Stimulated activated CD4-positive, alpha-beta T cell treated with anti-CD3 and anti-CD28 coated beads, TNF-alpha, amount 100 ng/mL, for 24 hours (primary cell): ENCODE measurements at places on chromosomes 3 and 15.

- DNase-seq = no peak
Observed at GRCh38 chr15:70856884-70857561, 3.1 kb upstream of the LARP6 start.

- DNase-seq = no peak
Observed at GRCh38 chr15:50993598-50993997, 85.1 kb downstream of the AP4E1 start.

GRCh38 chr15:56812961-56813360 is 79.7 kb upstream of the ZNF280D start:
- DNase-seq = no peak

GRCh38 chr15:69744391-69745162 is 292.0 kb downstream of the RPLP1 start:
- no peak for DNase-seq

DNA sequence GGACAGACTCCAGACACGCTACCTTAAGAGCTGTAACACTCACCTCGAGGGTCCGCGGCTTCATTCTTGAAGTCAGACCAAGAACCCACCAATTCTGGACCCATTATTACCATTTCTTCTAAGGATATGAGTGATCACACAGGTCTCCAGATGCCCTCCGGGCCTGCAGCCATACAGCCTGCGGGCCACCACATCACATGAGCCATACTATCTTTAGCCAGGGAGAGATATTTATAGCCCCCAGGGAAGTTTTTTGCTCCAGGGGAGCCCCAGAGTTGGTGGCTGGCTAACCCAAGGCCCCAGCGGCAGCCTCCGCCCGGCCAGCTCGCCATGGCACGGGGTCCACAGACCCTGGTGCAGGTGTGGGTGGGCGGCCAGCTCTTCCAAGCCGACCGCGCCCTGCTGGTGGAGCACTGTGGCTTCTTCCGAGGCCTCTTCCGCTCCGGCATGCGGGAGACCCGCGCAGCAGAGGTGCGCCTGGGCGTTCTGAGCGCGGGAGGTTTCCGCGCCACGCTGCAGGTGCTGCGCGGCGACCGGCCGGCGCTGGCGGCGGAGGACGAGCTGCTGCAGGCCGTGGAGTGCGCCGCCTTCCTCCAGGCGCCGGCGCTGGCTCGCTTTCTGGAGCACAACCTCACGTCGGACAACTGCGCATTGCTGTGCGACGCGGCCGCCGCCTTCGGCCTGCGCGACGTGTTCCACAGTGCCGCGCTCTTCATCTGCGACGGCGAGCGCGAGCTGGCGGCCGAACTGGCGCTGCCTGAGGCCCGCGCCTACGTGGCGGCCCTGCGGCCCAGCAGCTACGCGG is at the start of gene KBTBD13:
Gene KBTBD13, plus strand, starts transcription at position 261 of the 805 bp plus-strand sequence. Its CDS starts 70 bp downstream, at position 331.
- DNase-seq = no peak

DNA sequence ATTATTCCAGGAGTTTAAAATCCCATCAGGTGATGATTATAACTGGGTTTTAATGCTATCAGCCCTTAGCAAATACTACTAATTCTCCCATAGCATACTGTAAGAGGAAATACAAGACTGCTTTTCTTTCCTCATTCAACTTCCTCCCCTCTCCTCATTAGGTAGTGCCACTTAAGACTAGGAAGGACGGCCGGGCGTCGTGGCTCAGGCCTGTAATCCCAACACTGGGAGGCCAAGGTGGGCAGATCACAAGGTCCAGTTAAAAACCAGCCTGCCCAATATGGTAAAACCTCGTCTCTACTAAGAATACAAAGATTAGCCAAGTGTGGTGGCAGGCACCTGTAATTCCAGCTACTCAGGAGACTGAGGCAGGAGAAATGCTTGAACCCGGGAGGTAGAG is 14.7 kb downstream of the NDUFAF1 start:
- no peak for DNase-seq

DNA sequence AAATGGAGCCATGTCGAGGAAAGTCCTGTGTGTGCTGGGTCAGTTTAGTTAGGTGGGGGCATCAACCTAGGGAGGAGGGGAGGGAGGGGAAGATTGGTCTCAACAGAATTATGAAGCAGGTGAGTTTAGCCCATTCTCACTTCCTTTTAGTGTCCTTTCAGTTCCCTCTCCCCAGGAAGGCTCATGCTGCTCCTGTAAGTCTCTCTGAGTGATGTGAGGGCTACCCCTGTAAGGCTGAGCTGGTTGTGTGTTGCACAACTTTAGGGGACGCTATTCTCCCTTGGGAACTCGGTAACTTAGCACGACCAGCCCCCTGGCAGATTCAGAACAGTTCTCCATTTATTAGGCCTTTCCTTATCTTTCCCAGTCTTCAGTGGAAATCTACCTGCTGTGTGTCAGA is 21.2 kb downstream of the IL5RA start:
- no peak for DNase-seq

DNA sequence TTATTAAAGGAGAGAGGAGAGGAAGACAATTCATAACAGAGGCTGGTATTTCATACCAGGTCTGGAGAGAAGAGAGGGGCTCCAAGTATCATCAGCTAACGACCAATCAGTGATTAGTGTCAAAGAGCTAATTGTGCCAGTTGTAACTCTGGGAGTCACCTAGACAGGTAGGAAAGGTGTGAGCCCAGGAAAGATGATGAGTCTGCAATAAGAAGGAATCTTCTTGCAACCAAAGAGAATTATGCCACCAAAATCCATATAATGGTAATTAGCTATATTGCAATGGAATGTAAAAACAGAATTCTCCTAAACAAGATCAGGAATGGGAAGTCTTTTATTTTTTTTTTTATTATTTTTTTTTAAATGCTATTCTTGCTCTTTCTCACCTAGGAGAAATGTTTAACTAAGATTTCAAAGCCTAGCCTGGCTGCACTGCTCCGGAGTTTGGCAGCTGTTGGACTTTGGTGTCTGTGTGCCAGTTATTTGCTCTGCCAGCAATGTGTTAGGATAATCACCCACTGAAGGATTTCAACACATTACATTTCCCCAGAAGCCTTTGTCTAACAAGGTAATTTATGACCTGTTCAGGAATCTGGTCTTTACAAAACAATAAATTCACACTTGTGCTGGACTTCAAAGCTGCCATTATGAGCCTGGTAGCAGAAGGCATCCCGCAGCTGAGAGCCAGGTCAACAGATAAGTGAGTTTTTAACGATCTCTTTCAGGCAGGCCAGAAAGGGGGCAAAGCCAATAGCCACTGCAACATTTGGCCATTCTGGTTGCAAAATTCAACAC is 89.4 kb downstream of the FOXB1 start:
- no peak for DNase-seq

- DNase-seq = no peak
Observed at GRCh38 chr15:39628144-39628508, 47.2 kb downstream of the THBS1 start.

GRCh38 chr3:39166134-39166710 is 12.8 kb upstream of the CSRNP1 start:
- no peak for DNase-seq

DNA sequence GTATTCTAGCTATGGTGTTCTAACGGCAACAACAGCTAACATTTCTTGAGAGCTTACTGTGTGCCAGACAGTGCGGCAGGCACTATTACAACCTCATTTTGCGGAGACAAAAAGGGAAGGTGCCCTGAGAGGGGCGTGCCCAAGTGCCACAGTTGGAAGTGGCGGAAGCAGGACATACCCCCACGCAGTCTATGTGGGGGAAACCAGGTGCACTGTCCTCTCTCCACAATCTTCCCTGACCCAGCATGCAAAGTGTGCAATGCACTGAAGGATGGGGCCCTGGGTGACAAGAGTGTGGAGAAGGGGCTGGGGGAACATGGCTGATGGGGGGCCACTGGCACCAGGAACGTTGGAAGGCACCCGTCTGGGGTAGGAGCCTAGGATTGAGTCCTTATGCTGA is 8.6 kb downstream of the ANP32A start:
- no peak for DNase-seq

GRCh38 chr3:46480491-46481195 is 15.9 kb upstream of the LTF start:
- DNase-seq = no peak

DNA sequence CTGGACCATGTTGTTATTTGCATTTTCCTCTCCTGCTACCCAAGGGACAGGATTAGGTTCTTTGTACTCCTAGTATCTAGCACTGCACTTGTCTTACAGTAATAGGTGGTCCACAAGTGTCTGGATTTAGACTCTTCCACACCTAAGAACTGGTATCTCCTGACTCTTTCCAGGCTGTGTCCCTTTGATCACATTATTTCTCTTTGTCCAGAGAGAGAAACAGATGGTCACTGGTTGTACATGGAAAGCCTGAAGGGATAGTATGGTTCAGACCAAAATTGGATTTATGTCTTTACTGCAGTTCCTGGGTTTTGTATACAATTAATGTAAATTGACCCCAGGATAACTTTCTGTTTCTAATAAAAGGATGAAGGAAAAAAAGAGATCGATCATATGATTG is 64.0 kb downstream of the PDE8A start:
- DNase-seq = no peak

DNA sequence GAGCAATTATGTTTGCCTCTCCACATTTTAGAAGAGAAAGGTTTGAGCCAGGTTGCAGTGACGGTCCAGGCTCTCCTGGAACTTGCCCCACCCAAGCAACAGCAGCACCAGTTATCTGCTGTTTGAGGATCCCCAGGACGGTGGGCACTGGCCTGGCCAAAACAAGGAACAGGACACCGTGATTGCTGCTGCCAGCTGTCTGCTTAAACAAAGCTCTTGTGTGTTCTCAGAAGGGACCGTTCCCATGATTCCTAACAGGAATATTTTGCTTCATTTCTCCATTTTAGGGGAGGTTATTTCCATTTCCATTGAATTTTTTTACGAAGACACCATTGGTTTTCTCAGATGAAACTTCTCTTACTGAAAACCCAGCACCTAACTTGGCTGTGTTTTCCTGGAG is 66.4 kb upstream of the RPL35A start:
- no peak for DNase-seq

DNA sequence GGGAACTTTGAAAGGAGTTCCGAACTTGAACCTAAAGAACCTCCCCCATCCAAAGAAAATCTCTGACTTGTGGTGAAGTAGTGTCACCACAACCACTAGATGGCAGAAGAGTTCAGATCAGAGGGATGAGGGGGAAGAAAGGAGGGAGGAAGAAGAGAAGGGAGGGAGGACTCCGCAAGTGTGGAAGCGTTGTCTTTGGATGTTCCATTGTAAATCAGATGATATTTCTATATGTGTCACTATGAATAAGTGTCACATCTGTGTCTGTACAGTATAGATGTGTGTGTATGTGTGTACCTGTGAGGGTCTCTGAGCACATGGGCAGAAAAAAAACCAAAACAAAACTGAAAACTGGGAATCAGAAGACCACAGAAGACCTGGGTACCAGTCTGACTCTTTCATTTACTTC is 16.9 kb downstream of the SLC24A1 start:
- DNase-seq = no peak

GRCh38 chr15:56353740-56354139 is 11.5 kb upstream of the TEX9 start:
- DNase-seq = no peak

DNA sequence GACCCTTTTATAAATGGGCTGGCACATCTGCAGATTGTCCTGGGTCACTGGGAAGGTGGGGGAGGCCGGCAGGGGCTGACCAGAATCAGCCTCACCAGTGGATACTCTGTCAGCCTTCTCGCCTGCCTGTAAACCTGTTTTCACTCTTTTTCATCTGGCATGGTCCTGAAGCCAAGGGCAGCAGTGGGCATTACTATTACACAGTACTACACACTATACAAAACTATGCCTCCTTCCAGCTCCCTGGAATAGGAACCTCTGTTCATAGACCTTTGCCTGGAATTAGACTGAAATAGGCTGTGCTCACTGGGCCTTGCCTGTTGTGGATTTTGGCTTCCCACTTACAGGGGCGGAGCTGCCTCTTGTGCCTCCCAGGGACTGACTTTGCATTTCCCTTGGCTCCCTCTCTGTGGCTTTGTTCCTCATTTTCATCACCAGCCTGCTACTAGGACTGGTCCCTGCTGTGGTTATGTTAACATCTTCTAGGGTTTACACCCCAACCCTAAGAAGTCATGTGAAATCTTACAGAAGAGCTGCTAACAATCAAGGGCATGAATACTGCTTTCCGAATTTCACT is 120.7 kb downstream of the FNDC3B start:
- no peak for DNase-seq

DNA sequence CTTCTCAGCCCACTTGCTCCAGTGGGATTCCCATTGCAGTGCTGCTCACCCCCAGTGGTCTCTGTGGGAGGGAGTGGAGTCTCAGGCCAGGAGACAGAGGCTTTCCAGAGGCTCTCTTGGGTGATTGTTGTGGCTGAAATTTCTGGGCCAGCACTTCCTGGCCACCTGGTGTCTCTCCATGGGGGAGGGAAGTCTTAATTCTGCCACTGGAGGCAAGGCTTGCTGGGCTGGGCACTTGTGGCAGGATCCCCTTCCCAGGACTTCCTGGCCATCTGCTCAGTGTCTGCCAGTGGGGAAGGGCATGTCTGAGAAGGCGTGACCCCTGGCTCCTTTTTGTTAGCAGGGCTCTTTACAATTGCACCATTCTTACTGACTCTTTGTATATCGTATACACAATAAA is 351.8 kb downstream of the GABRB3 start:
- no peak for DNase-seq

- no peak for DNase-seq
Observed at GRCh38 chr3:196688349-196688748, 23.7 kb downstream of the CEP19 start.

- no peak for DNase-seq
Observed at GRCh38 chr3:46214751-46215352, 6.7 kb upstream of the CCR1 start.

- DNase-seq = no peak
Observed at GRCh38 chr3:77052051-77052501, 12.2 kb downstream of the ROBO2 start.

GRCh38 chr3:2861920-2862319 is 248.3 kb downstream of the IL5RA start:
- DNase-seq = no peak

DNA sequence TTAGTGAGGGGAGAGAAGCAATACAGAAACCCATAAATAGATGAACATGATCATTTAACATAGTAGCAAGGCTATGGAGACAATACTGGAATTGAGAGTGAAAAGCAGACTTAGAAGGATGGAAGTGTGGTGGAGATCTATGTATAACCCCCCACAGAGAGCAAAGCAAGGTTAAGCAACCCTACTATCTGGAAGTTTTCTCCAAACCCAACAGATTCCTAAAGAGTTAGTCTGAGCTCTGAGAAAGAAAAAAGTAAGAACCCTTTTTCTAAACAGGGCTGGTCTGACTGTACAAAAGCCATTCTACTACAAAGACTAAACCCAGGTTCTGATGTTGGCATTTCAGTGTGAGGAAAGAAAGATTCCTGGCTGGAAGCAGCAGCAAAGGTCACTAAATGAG is 153.2 kb downstream of the WNT5A start:
- DNase-seq = no peak

DNA sequence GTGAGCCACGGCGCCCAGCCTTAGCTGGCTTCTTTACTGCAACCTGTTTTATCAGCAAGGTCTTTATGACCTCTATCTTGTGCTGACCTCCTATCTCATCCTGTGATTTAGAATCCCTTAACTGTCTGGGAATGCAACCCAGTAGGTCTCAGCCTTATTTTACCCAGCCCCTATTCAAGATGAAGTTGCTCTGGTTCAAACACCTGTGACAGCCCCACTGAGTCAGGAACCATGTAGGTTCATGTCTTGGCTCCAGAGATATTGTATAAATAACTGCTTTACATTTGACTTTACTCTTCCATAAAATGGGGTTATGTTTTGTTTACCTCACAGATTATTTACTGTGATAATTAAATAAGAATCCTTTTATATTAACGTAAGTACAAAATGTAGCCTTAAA is 27.1 kb upstream of the ANO10 start:
- DNase-seq = no peak

- DNase-seq = no peak
Observed at GRCh38 chr3:21531909-21532308, 219.1 kb downstream of the ZNF385D start.
